Stimulated activated CD4-positive, alpha-beta T cell treated with anti-CD3 and anti-CD28 coated beads, TNF-alpha, amount 100 ng/mL, for 4 hours (primary cell): ENCODE measurements at places on chromosomes 16 and 17.

DNA sequence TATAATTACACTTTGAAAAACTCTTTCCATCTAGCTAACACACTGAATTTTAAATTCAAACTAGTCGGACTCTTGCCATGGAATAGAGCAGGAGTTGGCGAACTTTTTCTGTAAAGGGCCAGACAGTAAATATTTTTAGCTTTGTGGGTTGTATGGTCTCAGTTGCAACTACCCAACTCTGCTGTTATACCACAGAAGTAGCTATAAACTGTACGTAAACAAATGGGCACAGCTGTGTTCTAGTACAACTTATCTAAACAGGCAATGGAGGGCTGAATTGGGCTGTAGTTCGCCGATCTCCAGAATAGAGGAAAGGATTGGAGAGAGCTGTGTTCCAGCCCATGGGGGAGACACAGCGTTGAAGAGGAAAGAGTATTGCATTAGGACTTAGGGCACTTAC, 8.7 kb downstream of the CNTROB start:
- DNase-seq = no peak

- DNase-seq = no peak
These were observed 74.8 kb upstream of the GRIN2A start for GRCh38 chr16:10256784-10257641.

GRCh38 chr16:73385696-73386095, 337.8 kb upstream of the ZFHX3 start:
- no peak for DNase-seq

DNA sequence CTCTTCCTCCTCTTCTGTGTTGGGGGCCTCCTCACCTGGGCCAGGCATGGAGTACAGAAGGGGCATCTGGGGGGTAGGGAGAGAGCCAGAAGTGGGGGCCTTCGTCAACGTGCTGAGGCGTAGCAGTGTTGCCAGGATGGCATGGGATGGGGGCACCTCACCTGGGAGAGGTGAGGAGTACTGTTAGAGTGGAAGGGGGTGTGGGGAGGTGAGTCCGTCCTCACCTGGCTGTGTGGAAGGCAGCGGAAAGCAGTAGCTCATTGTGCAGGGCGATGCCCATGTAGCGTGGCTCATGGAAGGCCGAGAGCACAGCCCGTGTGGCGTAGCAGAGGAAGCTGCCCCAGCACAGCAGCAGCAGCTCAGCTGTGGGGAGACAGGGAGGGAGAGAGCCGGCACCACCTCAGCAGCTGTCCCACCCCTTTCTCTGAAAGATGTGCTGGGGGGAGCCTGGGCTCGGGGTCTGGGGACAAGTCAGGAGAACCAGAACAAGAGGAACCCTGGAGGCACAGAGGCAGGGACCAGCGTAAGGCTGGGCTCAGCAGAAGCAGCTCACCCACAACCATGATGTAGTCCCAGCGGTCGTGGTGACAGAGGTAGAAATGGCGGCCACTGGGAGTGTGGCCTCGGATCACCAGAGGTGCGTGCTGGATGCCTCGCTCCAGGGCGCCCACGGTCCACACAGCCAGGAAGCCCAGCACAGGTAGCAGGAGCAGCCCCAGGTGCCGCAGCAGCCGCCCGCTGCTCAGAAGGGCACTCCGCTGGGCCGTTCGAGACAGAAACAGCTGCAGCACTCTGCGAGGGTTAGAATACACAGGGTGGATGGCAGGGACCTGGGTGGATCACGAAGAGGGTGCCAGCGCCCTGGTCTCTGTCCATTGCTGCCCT, 9.0 kb downstream of the GPR179 start:
- no peak for DNase-seq

DNA sequence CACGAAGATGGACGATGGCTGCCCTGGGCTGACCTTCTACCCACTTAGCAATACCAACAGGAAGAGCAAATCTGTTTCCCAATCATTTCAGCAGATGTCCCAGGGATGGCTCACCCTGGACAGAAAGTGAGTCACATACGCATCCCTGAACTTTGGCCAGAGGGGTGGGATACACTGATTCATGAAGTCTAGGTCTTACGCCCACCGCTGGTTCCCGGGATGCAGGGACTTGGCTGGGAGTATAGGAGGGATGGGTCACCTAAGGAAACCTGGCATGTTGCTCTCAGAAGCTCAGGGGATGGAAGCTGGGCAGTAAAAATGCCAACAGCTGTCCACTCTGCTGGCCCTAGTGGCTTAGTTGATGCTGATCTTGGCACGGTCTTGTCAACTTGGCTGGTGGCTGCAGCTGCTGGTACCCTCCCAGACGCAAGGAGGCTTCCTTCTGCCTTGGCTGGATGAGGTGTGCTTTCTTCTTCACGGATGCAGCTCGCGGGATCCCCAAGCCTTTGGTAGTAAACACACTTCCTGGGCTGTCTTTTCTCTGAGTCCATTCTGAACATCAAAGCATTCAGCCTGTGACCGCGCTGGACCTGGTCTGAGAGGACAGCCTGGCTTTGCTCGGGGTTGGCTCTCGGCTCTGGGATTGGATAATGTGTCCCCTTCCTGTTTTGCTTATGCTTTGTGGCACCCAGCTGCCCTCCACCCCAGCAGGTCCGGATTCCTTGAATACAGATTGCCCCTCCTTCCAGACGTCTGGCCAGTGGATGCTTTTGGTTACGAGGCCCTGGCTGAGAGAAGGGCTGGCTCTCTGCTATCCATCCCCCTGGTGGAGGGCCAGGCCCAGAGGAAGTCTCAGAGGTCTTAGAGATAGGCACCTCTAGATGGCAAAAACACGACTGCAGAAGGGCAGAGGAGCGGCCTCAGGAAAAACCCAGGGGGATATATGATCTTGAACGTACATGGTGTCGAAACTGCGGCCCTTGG, 71.5 kb downstream of the RAP1GAP2 start:
- no peak for DNase-seq
